AG08396 (cell line): ENCODE measurements at places on chromosomes 7 and 10.

GRCh38 chr7:155066417-155066950 lies 3.6 kb upstream of the HTR5A start:
- DNase-seq, result peak; percentile 79

DNA sequence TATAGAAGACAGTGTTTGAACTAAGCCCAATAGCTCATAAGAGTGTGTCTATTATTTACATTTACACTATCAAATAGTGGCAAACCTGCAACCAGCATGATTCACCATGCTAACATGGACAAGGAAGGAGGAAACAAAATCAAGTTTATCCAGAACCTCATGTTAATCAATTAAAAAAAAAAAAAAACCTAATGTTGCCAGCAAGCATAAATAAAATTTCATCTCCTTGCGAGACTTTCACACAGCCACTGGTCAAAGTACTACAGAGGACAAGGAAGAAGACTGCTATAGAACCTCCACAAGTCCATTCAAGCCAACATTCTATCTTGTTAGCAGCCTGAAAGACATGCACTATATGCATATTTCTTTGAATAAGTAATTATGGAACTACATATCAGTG lies 9.7 kb downstream of the TM9SF3 start:
- no peak for DNase-seq

DNA sequence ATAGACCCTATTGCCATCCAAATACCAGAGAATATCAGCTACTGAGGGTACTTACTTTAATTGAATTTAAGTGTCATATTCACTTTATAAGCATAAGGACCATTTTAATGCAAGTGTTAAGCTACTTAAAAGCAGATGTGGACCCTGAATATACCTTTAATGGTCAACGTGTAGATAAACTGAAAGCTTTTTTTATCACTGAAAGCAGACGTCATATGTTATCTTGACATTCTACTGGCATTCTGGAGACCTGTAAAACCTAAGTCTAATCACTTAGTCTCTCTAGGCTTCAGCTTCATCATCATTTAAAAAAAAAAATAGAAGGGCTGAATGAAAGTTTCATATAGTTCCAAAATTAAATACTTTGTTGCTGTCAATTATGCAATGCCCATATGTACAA lies 116.5 kb downstream of the ELAPOR2 start:
- DNase-seq, result no peak

DNA sequence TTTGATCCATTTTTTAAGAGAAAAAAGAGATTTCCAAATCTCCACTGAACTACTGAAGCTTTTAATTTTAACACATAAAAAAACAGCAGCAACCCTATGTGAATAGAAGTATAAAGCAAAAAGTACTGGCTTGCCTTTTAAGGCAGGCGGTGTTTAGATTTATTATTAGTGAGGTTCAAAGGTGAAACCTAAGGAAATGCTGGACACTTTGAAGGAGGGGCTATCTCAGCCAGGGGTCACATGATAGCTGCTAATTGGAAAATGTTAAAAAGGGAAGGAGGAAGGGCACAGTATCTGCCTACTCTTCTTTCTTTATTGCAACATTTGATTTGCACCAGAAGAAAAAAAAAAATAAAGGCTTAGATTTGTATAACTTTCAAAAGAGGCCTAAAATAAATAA lies 183.8 kb downstream of the SKAP2 start:
- no peak for DNase-seq

GRCh38 chr7:65749518-65749917 lies 123.4 kb upstream of the VKORC1L1 start:
- DNase-seq, result no peak

DNA sequence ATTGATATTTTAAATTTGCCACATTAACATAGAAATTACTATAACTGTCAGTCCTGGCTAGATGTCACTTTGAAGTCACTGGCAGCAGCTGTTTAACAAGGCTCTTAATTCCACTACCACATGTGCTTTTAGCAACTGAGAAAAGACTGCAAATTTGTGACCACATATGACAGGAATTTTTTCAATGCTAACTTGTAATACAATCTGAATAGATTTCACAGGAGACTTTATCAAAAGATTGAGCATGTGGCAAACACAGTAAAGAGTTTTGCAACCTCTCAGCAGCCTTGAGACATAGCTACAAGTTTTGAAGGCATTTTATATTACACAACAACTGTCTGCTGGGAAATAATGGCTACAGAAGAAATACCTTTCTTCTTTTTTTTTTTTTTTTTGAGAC lies 73.0 kb downstream of the MICU1 start:
- peak; percentile 37 for DNase-seq

- DNase-seq, result no peak
These were observed 155.9 kb downstream of the SEC23IP start for GRCh38 chr10:120048391-120048790.

- DNase-seq, result no peak
These were observed 60.6 kb downstream of the PUS7 start for GRCh38 chr7:105461518-105461917.

DNA sequence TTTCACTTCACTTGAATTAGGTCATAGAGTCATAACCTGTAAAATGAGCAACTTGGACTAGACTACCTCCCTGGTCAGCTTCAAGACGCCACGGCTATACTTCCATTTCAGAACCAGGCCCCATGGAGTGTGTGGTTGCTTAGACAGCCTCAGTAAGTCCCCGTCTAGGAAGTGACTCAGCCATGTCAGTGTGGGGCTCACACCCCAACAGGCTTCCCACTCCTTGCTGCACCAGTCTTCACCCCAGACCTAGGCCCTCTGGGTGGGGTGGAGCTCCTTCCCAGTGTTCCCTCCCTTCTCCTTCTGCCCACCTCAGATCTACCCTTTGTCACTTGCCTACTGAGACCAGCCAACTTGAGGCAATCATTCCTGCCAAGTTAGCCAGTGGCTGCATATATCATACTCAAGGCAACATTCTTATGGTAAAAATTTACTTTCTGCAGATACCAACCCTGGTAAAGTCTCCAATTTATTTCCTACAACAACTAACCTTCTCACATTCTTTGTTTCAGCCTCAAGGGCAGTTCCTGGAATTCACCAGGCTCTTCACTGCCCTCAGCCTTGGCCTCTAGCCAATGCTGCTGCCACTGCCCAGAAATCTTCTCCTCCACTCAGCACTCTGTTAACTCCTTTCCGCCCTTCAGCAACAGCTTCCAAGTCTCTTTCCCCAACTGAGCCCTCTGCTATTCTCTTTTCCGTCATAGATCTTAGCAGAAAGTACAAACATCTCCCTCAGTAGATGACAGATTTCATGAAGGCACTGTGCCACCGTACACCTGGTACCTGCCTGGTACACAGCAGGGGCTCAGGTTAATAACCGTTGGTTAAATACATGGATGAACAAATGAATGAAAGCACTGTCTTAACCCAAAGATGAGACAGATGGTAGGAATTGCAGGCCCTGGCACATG lies 31.3 kb upstream of the ZNRF2 start:
- DNase-seq, result no peak

- DNase-seq, result peak; percentile 78
These were observed 46.3 kb downstream of the EGFR start for GRCh38 chr7:55065079-55065478.

DNA sequence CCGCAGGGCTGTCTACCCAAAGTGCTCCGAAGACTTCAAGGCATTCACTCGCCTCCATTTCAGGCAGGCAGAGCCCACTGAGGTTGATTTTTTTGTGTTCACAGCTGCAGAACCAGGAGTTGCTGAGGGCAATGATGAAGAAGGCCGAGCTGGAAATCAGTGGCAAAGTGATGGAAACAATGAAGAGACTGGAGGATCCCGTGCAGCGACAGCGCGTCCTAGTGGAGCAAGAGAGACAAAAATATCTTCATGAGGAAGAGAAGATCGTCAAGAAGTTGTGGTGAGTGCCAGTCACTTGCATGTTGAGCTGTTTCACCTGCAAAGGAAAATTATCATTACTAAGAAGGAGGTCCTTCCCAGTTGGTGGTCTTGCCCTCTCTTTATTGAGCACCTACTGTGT lies 210.5 kb downstream of the ARHGAP21 start:
- peak; percentile 29 for DNase-seq

GRCh38 chr10:70927189-70927943 lies 39.0 kb upstream of the PCBD1 start:
- DNase-seq, result no peak

- DNase-seq, result no peak
These were observed 198.1 kb downstream of the BBS9 start for GRCh38 chr7:33327427-33327826.

DNA sequence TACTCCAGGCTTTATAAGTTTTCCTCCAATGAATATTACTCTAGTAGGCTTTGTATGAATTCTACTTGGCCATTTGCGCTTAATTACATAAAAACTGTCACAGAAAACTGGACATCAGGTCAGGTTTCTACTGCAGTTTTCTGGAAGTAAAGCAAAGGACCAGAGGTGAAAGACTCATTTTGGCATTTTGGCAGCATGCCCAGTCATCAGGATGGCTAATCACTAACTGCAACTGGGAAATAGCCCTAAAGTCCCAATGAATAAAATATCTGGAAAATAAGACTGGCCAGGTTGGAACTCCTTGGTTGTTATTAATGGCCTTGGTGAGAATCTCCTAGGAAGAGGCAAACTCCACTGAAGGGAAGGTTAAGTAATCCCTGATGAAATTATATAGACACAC lies 75.5 kb downstream of the COPG2 start:
- no peak for DNase-seq

DNA sequence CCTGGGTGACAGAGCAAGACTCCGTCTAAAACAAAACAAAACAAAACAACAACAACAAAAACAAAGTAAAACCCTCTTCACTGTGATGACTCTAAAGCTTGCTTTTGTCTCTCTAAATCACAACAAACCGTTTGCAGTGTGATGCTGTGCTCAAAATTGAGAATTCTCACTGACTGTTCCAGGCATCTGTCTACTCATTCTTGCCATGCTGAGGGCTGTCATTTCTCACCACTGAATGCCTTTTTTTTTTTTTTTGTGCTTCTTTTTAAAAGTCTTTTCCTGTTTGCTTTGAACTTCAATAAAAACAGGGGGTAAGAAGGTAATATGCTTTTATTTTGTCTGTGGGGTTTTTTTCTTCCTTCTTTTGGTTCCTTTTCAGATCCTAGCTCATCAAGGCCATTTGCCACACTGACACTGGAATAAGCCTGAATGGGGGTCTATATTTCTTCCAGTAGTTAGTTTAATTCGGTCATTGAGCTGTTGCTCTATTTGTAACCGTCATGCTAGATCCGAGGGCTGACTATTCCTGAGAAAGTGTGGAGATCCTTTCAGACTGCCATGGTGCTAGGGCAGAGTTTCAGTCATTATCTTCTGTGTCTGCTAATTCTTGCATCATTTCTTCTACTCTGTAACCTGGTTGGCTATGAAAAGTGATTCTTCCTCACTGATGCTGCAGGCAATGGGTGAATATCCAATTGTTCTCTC lies 10.6 kb downstream of the FAS start:
- no peak for DNase-seq

GRCh38 chr10:44398747-44399658 lies 14.1 kb upstream of the CXCL12 start:
- DNase-seq, result no peak

DNA sequence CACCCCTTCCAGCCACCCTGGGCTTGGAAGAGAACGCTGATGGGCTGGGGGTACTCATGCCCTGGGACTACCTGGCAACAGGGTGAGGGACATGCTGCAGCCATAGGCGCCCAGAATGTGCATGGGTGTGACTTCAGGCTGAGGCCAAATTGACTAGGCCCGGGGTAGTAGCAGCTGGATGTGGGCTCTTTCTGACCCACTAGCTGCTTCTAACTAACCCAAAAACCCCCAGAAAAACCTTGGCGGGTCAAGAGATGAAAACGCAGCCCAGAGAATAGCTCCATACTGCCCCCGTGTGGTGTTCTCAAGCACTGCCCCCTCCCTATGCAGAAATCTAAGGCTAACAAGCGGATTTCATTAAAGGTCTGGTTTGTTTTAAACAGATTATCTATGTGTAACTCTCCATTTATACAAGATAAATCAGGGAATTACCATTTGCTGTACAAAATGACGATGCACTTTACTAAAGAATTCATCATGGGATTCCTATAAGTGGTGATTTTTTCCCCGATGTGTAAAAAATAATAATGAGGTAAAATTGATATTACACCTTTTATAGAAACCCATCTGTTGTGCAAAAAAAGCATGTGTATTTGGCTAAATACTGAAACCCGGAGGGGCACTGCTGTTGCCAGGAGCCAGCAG lies 4.2 kb downstream of the SMARCD3 start:
- peak; percentile 86 for DNase-seq

- DNase-seq, result peak; percentile 80
These were observed 106.2 kb upstream of the CELF2 start for GRCh38 chr10:10911471-10911921.

GRCh38 chr7:29841926-29842701 lies 35.8 kb downstream of the WIPF3 start:
- DNase-seq, result no peak

- no peak for DNase-seq
These were observed 6.2 kb downstream of the SAR1A start for GRCh38 chr10:70164163-70164562.

DNA sequence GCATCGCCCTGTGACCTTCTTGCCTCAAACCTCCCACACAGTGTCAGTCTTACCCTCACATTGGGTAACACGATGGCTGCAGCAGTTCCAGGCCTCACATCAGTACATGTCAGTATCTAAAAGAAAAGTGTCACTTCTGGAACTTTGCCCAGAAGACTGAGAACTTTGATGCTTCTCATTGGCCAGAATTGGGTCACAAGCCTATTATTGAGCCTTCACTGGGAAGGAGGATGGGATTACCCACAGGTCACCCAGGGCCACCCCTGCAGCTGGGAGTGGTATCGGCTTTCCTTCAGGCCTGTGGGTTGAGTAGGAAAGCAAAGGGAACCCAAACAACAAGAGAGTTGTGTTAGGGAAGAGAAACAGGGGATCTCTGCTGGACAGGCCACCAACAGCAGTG lies 111.5 kb downstream of the NPY start:
- DNase-seq, result no peak

GRCh38 chr10:79532-80215 lies 30.6 kb upstream of the TUBB8 start:
- DNase-seq, result no peak

DNA sequence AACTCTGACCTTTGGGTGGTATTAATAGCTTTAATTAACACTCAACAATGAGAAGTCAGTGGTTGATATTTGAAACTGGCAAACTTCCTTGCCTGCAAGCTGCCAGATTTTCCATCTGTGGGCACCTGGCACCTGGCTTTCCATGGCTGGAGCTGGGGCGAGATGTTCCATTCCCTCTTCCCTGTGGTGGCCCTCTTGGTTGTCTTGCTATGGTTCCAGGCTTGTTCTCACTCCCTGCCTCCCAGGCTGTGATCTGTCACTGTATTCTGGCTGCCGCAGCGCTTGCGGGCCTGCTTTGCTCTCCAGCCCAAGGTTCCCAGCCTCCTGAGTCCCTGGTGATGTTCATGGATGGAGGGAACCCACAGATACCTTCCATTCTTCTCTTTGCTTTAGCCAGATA lies 201.0 kb downstream of the FRMD4A start:
- DNase-seq, result no peak

- DNase-seq, result no peak
These were observed 181.7 kb downstream of the PARD3 start for GRCh38 chr10:34633374-34633773.

- no peak for DNase-seq
These were observed 8.0 kb upstream of the TNRC18 start for GRCh38 chr7:5431560-5432015.

GRCh38 chr7:134834689-134835462 lies 55.4 kb downstream of the CALD1 start:
- DNase-seq, result no peak

- DNase-seq, result no peak
These were observed 439 bp downstream of the IQUB start for GRCh38 chr7:123533929-123534382.
